ENCODE measurements at places on chromosomes 2 and 18.

DNA sequence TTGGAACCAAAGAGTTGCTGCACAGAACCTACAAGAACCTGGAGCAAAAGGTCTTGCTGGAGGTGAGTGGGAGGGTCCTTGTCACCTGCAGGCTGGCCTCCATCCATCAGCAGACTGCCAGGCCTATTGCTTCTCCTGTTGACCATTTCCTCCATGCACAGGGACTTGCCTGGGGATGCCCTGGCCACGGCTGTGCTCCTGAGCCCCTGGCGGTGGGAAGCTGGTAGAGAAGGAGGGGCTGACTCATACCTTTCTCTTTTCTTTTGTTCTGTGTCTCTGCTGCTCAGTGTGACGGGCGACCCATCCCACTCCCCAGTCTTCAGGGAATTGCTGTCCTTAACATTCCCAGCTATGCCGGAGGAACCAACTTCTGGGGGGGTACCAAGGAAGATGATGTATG is 102.6 kb downstream of the DGKD start:
- DNase-seq, result no peak

DNA sequence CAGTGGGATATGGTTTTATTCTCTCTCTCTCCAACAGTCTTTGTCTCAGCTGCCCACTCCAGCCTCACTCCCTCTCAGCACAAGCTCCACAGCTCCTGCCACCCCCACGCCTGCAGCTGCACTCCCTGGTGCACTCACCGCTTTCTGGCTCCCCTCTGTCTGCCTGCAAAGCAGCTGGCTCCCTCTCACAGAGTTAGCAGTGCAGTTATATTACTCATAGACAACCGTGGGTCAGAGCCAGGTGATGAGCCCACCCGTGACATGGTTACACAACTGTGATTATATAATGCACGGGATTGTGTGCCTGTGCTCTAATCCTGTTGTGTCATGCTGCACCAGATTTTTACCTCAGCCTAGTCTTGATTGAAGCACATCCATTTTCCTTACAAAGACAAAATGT is 276.9 kb upstream of the CHAC2 start:
- no peak for DNase-seq

DNA sequence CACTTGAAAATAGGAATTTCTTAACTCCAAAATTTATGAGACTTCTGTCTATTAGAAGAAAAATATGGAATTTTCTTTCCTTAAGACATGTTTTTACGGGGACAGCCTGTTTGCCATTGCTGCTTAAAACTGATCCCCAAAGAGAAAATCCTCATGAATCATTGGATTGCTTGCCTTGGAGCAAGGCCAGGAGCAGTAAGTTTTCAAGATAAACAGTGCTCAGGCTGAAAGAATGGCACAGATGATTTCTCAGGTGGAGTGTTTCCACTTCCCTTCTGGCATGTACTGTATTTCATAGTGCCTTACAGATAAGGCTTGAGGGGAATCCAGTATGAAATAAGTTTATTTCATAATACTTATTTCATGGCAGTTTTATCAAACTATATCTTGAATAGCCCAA is 74.3 kb upstream of the MMADHC start:
- no peak for DNase-seq

DNA sequence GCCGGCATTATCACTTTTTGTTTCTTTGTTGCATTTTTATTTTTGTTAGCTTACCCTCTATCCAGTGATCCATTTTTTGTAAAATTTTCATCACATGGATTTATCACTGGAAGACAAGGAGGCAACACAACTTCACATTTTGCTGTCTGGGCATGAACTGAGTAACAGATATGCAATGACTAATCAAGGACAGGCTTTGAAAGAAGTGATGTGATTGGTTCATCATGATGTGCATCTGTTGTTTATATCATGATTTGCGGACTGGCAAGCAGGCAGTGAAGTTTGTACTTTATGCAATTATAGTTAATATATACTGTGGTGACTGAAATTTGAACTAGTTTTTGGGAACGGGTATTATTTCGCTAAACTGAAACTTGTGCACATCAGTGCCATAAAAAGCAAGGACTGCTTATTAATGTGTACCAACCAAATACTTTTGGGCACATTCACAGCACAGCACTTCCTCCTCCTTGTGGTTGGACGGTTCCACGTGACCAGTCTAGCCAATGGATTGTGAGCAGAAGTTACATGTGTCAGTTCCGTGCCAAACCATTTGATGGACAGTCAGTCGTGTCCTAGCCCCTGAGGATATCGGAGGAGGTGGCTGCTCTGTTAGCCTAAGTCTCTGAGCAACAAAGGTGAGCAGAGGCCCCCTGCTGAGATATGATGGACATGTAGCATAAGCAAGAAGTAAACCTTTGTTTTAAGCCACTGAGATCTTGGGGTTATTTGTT is 201.4 kb upstream of the SIX2 start:
- DNase-seq, result no peak

DNA sequence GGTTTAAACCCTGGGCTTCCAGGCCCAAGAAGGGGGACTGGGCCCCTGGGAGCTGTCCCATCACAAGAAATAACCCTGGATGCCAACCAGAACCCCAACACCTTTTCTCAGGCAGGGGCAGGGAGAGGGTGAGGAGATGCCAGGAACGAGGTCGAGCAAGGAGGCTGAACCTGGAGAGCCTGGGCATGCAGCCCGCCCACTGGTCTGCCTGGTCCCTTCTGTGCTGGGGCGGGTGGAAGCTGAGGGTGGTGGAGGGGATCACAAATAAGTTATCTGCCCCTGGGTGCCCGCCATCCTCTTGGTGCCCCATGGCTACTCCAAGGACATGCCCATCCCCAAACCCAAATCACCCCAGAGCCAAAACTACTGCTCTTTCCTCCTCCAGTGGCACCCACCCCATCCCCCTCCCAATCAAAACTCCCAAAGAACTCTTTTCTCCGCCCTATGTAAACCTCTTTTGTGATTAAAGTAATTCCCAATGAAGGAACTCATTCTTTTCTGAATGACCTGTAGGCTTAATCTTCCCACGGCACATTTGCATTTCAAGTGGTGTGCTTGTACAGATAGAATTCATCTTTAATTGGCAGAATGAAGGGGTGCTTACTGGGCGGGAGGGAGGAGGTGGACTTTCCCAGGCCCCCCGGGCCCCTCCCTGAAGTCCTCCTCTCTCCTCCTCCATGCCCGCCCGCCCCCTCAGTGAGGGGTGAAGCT is 47.9 kb downstream of the EFR3B start:
- DNase-seq, result no peak

- no peak for DNase-seq
Observed at GRCh38 chr2:13260402-13260801, 543.7 kb downstream of the TRIB2 start.

GRCh38 chr18:24795129-24795528 is 334.7 kb downstream of the HRH4 start:
- DNase-seq, result no peak

DNA sequence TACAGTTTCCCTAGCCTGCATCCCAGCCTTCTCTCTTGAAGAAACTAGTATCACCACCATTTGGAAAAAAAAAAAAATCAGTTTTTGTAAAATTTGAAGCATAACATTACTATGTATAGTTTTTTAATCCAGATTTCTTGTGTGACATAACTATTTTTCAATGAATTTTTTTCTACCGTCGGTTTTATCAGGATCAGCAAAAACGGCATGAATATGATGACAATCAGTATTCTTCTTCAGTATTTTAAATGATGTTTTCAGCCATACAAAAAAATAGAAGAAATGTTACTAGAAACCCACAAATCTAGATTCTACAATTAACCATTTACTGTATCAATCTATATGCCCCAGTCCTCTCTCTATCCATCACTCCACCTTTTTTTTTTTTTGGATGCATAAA is 103.9 kb downstream of the MGAT5 start:
- DNase-seq, result no peak

DNA sequence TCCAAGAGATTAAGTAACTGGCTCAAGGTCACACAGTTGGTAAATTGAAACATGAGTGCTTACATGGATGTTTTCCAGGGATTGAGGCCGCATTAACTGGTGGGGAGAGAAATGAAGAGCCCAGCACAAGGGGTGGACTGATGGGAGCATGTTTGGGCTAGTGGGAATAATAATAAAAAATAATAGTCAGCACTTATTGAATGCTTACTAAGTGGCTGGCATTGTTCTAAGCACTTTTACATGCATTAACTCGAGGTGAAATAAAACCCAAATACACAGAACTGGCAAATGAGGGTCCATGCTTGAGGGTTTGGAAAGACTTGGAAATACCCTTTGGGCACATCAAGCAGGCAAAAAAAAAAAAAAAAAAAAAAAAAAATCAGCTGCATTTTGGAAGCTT is 34.0 kb upstream of the CDK5R2 start:
- DNase-seq, result no peak

DNA sequence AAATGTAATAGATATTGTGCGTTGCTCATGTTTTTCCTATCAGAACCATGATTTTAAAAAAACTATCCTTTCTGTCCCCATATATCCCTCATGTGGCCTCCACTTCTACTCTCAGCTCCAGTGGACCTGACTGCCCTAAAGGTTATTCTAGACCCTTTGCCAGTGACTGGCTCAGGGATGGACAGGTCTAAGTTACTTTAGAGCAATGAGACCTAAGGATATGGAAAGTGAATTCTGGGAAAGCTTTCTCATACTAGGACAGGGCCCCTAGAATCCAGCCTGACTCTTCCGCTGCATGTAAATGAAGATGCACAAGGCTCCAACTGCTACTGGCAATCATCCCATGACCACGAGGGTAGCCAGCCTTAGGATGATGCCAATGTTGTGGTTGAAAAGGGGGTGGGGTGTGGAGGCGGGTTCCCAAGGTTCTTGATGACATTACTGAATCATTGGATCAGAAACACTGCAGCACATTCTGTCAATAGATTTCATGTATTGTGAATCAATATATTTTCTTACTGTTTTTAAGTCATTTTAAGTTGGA is 21.3 kb downstream of the C2orf69 start:
- DNase-seq, result no peak

GRCh38 chr2:20352230-20352578 is 1.6 kb upstream of the PUM2 start:
- no peak for DNase-seq

- DNase-seq, result peak; percentile 29
Observed at GRCh38 chr2:99725820-99726219, 236.0 kb upstream of the REV1 start.

DNA sequence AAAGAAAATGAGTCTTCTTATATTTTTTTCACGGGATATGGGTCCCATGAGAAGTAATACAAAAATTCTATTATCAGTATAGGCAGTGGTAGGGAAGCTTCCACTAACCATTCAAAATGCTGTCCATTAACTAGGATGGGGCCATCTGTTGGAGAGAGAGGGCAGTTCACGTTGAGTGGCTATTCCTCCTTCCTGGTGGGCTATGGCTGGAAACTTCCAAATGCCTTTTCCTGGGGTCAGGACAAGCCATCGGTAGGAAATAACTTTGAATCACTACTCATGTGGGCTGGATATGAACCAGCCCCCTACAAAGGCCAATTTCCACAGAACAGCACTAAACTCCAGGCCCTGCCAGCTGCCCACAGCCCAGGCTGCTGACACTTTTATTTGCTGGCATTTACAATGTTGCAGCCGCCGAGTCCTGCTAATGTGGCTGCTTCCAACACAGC is 156.1 kb upstream of the HNRNPA3 start:
- DNase-seq, result no peak

DNA sequence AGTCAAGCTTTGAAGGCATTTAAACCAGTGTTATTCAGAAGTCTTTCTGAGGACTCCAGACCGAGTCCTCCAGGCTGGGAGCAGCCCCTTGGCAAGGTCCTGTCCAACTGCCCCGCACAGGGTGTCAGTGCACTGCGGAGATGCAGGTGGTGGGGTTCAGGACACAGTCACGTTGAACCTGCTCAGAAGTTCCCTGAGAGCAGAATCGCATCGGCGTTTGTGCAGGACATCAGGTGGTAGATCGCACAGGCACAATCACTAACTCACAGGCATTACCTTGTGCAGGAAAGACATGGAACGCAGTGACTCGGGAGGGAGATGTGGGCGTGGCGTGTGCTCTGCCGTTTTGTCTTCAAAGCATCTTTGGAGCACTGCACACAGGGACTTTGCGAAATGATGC is 10.4 kb downstream of the COPS9 start:
- no peak for DNase-seq

DNA sequence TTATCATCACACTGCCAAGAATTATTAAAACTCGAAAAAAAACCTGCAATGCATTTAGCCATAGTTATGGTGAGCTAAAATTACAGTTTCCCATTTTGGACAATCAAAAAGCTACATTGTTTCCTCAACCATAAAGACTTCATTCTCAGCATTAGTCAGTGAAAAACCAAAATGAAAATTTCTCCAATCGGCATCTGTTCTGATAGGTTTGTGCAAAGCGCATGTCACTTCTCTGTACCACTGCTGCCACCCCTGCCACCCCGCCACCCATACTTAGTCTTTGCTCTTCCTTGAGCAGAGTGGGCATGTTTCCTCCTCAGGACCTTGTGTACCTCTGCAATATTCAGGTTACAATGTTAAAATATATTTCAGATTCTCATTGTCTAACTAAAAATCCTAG is 7.1 kb upstream of the ZBTB14 start:
- no peak for DNase-seq

GRCh38 chr18:23591011-23591410 is 4.7 kb upstream of the NPC1 start:
- DNase-seq, result no peak

- DNase-seq, result peak; percentile 30
Observed at GRCh38 chr18:63922049-63922448, 14.3 kb downstream of the SERPINB10 start.

- no peak for DNase-seq
Observed at GRCh38 chr18:52612406-52612805, 272.4 kb downstream of the DCC start.

- DNase-seq, result peak; percentile 12
Observed at GRCh38 chr2:217407362-217407761, 547.5 kb upstream of the TNP1 start.

DNA sequence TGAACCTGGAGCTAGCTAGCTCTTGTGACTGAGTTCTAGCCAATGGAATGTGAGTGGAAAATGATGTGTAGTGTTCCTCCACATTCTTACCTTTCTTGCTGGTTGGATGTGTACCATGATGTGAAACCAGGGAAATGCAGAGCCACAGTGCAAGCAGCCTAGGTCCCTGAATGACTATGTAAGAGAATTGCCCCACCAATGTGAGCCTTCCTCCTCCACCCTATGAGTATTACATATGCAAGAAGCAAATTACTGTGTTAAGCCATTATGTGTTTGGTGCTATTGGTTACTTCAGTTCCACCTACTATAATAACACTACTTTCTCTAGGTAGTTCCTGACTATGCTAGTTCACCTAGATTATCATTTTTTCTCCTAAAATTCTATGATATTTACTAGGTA is 39.6 kb downstream of the LCLAT1 start:
- no peak for DNase-seq

DNA sequence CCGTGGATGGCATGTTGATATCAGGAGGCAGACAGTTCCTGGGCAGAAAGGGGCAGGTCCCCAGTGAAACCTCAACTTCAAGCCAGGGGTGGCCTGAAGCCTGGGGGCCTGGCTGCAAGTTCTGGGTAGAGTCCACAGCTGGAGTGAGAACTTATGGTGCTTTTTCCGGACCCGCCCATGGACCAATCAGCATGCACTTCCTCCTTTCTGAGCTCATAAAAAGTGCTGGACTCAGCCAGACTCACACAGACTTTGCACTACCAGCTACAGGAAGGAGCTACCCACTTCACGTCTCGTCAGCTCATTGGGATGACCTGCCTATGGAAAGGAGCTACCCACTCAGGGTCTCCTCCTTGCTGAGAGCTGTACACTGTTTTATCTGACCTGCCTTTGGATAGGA is 183.1 kb upstream of the MC4R start:
- DNase-seq, result no peak

All from inflammatory macrophage treated with lipopolysaccharide for 4 hours (primary cell).